ENCODE measurements at places on chromosomes 12 and 14.

DNA sequence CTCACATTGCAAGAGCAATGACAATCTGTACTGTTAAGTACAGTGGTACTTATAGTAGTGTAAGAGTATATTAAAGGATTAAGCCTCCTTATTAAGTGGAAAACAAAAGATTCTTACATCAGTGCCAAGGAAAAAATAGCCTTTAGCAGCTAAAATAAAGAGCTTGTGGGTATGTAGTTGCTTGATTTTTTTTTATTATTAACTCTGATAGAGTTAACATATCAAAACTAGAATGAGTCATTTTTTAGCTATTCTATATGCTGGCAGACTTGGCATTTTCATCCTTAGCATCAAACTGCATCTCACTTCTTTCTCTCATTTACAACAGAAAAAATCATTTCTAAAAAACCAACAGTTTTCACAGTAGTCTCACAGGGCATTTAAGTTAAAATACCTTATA lies 86.5 kb downstream of the ATP2B1 start:
- DNase-seq: peak; percentile 15

DNA sequence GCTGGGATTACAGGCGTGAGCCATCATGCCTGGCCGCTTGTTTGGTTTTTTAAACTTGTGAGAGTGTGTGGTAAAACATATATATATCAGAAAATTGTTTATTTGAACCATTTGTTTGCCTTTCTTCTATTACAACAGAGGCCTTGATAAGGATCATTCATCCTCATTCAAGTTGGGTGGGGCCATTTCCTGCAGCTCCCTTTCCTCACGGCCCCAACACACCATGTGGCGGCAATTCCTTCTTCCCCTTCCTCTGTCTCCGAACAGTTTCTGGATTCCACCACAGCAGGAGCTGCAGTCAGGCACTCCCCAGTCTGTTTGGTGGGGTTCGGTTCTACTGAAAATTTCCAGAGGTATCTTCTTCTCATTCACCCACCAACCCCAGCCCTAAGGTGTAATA lies 42.0 kb upstream of the RASSF3 start:
- DNase-seq: no peak

GRCh38 chr12:9719790-9720189 lies 13.1 kb downstream of the CLECL1 start:
- DNase-seq: no peak

DNA sequence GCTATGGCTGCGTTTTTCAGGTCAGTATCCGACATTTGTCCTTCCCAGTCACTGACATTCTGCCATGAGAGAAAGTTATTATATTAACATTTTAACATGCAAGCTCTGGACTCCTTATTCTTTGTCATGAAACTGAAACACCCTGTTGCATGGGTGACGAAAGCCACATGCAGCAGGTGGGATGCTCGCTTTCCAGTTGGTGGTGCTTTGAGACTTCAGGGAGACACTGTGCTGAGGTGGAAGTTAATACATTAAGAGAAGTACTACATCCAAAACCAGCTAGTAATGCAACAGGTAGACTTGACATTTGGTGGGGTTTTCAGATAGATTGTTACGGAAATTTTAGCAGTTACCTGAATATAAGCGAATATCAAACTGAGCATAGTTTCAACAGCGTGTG lies 32.8 kb upstream of the AMN start:
- no peak for DNase-seq

- peak; percentile 61 for DNase-seq
Observed at GRCh38 chr12:102638777-102639176, 158.4 kb upstream of the IGF1 start.

DNA sequence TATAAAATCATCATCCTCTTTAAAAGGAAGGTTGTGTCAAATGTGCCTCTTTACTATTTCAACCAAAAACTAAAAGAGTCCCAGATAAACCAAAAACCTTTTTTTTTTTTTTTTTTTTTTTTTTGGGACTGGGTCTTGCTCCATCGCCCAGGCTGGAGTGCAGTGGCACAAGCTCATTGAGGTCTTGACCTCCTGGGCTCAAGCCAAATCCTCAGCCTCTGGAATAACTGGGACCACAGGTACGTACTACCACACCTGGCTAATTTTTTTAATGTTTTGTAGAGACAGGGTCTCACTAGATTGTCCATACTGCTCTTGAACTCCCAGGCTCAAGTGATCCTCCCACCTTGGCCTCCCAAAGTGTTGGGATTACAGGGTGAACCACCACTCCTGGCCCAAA lies 16.4 kb upstream of the SELPLG start:
- no peak for DNase-seq

- peak; percentile 19 for DNase-seq
Observed at GRCh38 chr12:96720363-96720705, 186.7 kb upstream of the NEDD1 start.

- peak; percentile 29 for DNase-seq
Observed at GRCh38 chr12:8823565-8824300, 1.3 kb downstream of the A2ML1 start.

DNA sequence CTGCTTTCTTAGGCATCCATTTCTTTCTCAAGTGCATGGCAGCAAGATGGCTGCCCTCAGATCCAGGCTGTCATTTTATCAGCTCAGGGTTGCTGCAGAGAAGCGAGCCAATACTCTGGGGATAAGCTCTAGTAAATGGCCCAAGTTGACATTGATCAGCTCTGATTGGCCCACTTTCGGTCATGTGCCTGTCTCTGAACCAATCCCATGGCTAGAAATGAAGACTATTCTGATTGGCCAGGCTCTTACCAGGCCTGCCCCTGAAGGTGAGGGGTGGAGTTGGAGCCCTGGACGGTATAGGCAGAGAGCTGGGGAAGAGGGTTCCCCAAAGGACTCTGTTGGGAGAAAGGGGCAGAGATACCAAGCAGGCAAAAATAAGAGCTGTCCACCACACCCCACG lies 41.4 kb downstream of the MYO1H start:
- peak; percentile 10 for DNase-seq

- DNase-seq: peak; percentile 97
Observed at GRCh38 chr14:73463411-73463810, 5.1 kb upstream of the NUMB start.

DNA sequence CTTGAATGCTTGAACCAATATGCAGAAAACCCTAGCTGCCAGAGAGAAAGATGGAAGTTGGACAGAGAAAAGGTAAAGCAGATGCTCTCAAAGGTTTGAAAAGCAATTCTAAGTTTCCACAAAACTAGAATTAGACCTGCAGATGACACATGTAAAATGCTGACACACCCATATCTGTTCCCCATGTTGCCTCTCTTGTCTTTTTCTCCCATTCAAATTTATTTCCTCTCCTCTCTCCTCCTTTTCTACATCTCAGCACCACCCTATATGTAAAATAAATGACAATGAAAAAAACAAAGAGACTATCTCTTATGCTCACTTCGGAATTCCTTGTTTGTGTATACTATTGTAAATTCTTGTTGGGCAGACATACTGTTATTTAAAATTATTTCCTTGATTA lies 75.5 kb upstream of the PLEKHA5 start:
- no peak for DNase-seq

- peak; percentile 28 for DNase-seq
Observed at GRCh38 chr14:26867171-26867757, 269.4 kb upstream of the NOVA1 start.

DNA sequence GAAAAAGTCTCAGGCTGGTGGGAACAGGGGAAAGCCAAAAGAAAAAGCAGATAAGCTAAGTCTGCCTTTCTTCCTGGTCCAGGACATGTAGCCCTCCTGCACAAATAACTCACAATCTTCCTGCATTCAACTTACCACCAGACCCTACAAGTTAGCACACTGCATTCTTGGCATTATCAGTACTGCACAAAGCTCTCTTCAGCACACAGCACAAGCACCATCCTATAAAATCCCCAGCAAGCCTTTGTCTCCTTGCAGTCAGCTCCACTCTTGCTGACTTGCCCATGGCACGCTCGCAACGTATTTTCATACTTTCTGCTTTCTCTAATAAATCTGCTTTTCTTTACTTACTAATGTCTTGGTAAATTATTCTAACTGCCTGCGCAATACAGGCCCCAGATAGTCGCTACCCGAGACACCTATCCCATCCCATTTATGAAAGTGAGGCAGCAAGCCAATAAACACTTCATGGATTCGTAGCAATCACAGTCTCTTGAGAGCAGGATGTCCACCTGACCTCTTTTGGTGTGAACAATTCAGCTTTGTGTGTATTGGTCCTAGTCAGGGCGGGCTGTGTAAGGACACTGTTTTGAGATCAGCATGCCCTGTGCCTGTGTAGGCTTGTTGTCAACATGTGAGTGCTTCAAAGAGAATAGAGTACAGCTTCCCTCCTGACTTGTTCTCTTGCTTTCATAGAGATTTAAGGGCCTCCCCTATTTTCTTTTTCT lies 49.0 kb downstream of the TMEM117 start:
- DNase-seq: no peak

DNA sequence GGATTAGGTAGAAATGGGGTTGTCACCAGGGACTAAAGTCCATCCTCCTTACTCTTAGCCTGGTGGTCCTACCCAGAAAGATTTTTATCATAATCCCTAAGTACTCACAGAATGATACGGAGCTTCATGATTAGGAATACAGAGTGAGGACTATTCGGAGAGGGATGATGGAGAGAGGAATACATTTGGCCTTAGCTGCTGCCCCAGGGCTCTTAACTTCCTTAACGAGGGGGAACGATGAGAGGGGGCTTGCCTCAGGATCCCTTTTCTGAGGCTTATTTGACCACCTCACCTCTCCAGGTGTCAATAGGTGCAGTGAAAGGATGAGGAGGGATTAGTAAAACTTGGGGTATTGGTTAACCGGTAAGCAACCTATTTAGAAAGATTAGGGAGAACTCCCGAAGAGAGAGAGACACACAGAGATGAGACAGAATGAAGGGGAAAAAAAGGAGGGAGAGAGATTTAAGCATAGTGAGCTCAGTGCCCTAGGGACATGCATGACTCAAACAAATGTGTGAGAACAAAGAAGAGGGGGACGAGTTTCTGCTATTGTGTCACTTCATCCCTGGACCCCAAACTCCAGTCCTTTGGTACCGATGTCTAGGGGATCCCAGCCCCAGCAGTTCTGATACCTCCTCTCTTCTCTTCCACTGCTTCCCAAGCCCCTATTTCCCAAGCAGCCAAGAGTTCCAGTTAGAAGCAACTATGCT lies 1.1 kb downstream of the NFE2 start:
- DNase-seq: peak; percentile 73

- DNase-seq: no peak
Observed at GRCh38 chr12:7973457-7973825, 37.5 kb upstream of the SLC2A3 start.

DNA sequence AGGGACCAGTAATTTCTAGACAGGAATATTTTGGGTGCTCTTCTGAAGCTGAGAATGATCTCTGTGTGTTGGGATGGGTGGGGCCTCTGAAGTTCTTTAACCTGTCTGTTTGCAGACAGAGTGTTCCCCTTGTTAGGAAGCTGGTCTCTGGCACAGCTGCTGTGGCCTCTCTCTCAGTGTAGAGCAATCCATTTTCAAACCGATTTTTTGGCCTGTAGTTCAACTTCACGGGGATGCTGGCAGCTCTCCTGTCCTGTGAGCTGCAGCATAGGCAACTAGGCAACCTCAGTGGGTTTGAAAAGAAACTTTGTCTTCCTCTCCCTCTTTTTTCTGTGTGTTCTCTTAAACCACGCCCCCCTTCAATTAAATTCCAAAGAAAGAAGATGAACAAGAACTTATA lies 69.1 kb downstream of the SMOC1 start:
- no peak for DNase-seq

DNA sequence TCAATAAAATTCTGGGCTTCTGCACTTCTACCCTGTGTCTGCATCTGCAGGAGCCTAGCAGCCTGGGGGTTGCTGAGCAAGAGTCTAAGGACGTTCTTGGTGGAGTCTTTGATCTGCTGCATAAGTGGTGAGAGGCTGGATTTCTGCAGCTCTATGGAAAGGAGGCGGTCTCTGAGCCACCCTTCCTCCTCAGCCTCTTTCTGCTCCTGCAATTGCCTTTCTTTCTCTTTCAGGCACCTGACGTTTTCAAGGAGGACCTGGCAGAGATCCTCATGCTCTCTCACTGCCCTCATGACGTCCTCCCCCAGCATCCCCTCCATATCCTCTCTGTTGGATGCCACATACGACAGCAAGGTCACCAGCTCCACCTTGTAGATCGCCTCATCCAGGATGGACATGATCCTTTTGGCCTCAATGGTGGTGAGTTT lies 13.6 kb upstream of the TPCN1 start:
- no peak for DNase-seq

DNA sequence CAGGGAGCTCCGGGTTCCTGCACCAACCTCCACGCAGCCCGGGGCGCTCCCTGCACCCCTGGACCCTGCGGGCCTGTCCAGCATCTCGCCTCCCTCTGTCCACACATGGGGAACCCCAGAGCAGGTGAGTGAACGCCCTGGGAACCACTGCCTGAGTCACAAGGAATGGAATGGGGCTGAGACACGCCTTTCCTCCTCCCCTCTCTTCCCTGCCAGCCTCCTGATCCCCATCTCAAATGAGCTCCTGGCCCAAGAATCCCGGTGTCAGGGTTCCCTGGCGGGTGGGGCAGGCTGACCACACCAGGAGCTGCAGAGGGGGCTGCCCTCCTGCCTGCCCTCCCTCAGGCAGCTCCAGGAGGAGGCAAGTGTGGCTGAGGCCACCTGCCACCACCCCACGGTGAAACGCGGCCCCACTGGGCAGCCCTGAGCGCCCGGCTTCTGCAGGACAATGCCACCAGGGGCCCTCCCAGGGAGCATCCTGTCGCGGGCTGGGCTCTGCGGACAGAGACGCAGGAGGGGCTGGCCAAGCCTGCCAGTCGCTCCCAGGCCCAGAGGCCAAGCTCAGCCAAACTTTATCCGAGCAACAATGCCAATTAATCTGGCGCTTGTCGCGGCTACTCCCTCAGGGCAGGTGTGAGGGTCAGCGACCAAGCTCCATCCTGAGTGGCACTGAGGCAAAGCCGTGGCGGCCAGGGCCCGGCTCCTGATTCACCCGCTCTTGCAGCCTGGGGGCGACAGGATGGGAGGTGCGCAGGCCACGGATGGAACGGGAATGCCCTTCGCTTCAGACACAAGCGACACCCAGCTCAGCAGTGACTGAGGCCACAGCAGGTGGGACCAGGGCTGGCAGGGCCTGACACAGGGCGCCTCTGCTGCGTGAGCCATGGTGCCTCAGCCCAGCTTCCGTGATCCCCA lies 44.3 kb downstream of the GALNT9 start:
- peak; percentile 16 for DNase-seq

- DNase-seq: no peak
Observed at GRCh38 chr12:80864046-80864735, 73.5 kb downstream of the LIN7A start.

- DNase-seq: no peak
Observed at GRCh38 chr12:93831374-93831773, 154.2 kb downstream of the CRADD start.

DNA sequence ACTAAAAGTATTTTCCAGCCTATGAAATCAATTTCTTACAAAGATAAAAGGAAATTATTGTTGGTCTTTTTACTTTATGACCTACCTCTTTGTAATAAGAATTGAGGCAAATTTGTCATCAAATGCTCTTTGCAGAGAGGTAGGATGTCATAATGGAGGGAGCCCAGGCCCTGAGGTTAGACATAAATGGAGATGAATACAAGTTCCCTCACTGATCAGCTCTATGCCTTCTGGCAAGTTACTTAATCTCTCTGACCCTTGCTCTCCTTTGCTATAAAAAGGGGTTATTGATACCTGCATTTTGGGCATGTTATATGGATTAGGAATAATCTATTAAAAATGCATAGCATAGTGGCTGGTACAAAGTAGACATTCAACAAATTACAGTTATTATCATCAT lies 146.9 kb upstream of the KRR1 start:
- DNase-seq: peak; percentile 53

- DNase-seq: no peak
Observed at GRCh38 chr12:106729611-106730010, 44.9 kb upstream of the RIC8B start.

GRCh38 chr14:77790566-77791224 lies 9.2 kb upstream of the ADCK1 start:
- no peak for DNase-seq

GRCh38 chr14:103199124-103199523 lies 75.9 kb downstream of the TNFAIP2 start:
- no peak for DNase-seq

Measured in ELR (cell line).